ENCODE measurements at places on chromosomes 3 and 15.

- no peaks in the 10 kb centered on the region for H3K27me3 ChIP-seq
- H3K4me3 ChIP-seq, result no peak overlapping the region
- H3K36me3 ChIP-seq, result no peaks in the 10 kb centered on the region
- DNase-seq, result no peak
These were observed 15.0 kb upstream of the TBL1XR1 start for GRCh38 chr3:177212278-177212610.

- H3K4me3 ChIP-seq, result no peak overlapping the region
- H3K36me3 ChIP-seq, result peaks cover 7% of the 10 kb centered on the region
- peaks cover 9% of the 10 kb centered on the region for H3K27me3 ChIP-seq
These were observed 30.0 kb downstream of the MB21D2 start for GRCh38 chr3:192887701-192888100.

GRCh38 chr3:171315101-171315500 lies 145.1 kb downstream of the TNIK start:
- H3K4me1 ChIP-seq, result peaks cover 22% of the 10 kb centered on the region
- H3K36me3 ChIP-seq, result peaks cover 6% of the 10 kb centered on the region
- H3K27me3 ChIP-seq, result no peaks in the 10 kb centered on the region

GRCh38 chr3:99645277-99646106 lies 7.1 kb downstream of the COL8A1 start:
- no peak overlapping the region for H3K27ac ChIP-seq
- no peak for DNase-seq
- no peaks in the 10 kb centered on the region for H3K36me3 ChIP-seq
- H3K4me3 ChIP-seq, result no peak overlapping the region

- H3K4me1 ChIP-seq, result peaks cover 89% of the 10 kb centered on the region
- peaks cover 13% of the 10 kb centered on the region for H3K36me3 ChIP-seq
- H3K4me3 ChIP-seq, result no peak overlapping the region
- H3K27me3 ChIP-seq, result peaks cover 1% of the 10 kb centered on the region
- DNase-seq, result no peak
These were observed 42.3 kb downstream of the CPN2 start for GRCh38 chr3:194308601-194309449.

GRCh38 chr15:85036716-85037115 lies 55.1 kb downstream of the PDE8A start:
- H3K27ac ChIP-seq, result no peak overlapping the region
- no peaks in the 10 kb centered on the region for H3K27me3 ChIP-seq
- no peaks in the 10 kb centered on the region for H3K36me3 ChIP-seq
- DNase-seq, result no peak
- peaks cover 5% of the 10 kb centered on the region for H3K4me1 ChIP-seq
